ENCODE measurements at places on chromosomes 4 and X.
A peak's percentile ranks its signal among the peaks of the same experiment; 100 is the strongest.

GRCh38 chrX:153646620-153647373 lies at the start of gene DUSP9:
TSS of gene DUSP9 (plus strand) at chrX:153647203. CDS start at chrX:153647954, 751 bp downstream.
- peak; percentile 70 for DNase-seq

- no peak for DNase-seq
These were observed 5.2 kb downstream of the NLGN4X start for GRCh38 chrX:6223516-6223915.

DNA sequence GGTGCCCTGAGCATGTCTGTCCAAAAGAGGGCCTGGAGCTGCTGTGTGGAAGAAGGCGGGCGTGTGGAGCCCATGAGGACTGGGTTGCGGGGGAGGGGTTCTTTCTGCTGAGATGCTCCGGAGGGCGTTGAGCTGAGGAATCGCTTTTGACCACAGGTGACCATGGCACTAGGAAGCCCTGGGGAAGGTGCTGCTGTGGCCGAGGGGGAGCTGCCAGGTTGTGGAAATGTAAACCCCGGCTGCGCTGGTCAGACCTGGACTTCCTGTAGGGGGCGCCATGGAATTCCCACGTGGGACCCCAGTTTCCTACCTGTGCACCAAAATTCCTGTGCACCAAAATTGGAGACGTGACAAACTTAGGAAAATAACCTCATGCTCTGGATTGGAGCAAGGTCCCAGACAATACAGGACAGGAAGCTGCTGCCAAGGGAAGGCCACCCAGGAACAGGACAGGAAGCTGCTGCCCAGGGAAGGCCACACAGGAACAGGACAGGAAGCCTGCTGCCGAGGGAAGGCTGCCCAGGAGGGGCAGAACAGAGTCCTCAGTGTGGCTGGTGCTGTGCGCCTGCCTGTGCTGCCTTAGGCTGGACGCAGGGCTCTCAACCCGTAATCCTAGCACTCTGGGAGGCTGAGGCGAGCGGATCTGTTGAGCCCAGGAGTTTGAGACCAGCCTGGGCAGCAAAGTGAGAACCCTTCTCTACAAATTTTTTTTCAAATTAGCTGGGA lies 28.4 kb upstream of the UVSSA start:
- DNase-seq = no peak

GRCh38 chrX:26783512-26784225 lies 567.7 kb downstream of the MAGEB5 start:
- peak; percentile 71 for DNase-seq

DNA sequence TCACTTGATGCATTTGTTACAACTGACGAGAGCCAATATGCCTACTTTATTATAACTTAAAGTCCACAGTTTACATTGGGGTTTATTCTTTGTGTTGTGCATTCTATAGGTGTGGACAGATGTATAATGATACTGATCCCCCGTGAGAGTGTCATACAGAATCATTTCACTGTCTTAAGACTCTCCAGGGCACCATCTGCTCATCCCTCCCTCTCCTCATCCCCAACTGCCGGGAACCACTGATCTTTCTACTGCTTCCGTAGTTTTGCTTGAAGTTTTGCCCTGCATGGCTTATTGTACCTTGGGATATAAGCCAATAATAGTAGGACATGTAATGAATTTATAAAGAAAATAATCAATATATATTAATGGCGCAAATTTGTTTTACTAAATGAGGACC lies 137.8 kb upstream of the MSX1 start:
- no peak for DNase-seq

GRCh38 chr4:145494666-145495270 lies 13.1 kb downstream of the SMAD1 start:
- DNase-seq = peak; percentile 28

Measured in KBM-7 (cell line).